Liver (tissue), 10 donors: ENCODE measurements at places on chromosomes 1 and 21. TPM values are rescaled to one million over a fixed set of nuclear protein-coding genes. Genes with fewer than 3 reads are reported as not detected.

HPCA gene
- not detected for total RNA-seq

PANK4 gene
- total RNA-seq: 13.6 TPM

GCSAML gene
- total RNA-seq: 1.8 TPM

HCRTR1 gene
- not detected for total RNA-seq

ELAVL4 gene
- total RNA-seq: 0.51 TPM

FCRL2 gene
- total RNA-seq: 0.08 TPM

HRNR gene
- total RNA-seq: not detected

CFAP141 gene
- total RNA-seq: not detected

- no peaks in the 10 kb centered on the region for H3K36me3 ChIP-seq
- no peaks in the 10 kb centered on the region for H3K4me1 ChIP-seq
- H3K27ac ChIP-seq: no peak overlapping the region
- no peak overlapping the region for H3K4me3 ChIP-seq
Measured at GRCh38 chr1:153292740-153293479, 19.8 kb downstream of the PGLYRP3 start.

DNA sequence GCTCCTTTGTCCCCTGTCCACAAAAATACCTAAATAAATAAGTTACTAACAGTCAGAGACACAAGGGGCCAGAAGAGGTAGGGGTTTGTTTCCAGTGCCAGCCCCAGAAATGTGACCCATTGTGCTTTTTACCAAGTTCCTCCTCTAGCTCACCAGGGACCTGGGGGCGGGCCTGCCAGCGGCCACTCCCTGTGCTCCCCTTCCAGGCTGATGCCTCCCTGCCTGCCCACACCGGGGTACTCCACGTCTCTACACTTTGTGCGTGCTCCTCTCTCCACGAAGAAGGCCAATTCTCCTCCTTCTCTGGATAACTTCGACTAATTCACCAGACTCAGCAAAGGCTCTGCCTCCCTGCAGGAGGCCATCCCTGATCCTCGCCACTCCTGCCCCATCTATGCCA, 72.1 kb downstream of the BCAR3 start:
- no peaks in the 10 kb centered on the region for H3K36me3 ChIP-seq
- H3K4me3 ChIP-seq: no peak overlapping the region
- DNase-seq: no peak

DNA sequence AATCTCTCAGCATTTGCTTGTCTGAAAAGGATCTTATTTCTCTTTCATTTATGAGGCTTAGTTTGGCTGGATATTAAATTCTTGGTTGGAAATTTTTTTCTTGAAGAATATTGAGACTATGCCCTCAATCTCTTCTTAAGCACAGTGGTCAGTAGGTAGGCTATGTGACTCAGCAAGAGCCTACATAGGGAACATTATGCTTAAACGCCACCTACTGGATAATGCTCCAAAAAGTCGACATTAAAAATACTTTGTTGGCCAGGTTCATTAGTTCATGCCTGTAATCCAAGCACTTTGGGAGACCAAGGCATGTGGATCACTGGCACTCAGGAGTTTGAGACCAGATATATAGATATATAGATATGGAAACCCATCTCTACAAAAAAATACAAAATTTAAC, 678.0 kb upstream of the USP24 start:
- H3K27me3 ChIP-seq: no peaks in the 10 kb centered on the region
- H3K27ac ChIP-seq: no peak overlapping the region
- DNase-seq: no peak
- H3K36me3 ChIP-seq: no peaks in the 10 kb centered on the region

DNA sequence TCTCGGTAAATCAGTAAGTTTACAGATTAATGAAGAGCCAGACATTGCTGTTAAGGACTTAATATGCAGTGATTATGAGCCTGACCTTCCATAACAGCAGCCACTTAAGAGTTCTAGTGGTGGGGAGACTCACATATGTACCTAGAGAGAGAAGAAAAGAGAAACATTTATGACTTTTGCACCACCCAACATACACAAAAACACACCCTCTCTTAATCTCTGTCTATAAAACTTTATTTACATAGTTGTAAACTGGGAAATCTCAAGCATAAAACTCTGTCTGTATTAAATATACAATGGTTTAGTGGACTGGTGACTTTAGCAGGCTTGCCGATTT, 347.4 kb upstream of the ADGRL2 start:
- H3K4me3 ChIP-seq: no peak overlapping the region
- H3K36me3 ChIP-seq: no peaks in the 10 kb centered on the region
- H3K27me3 ChIP-seq: no peaks in the 10 kb centered on the region
- H3K4me1 ChIP-seq: no peaks in the 10 kb centered on the region
- H3K27ac ChIP-seq: no peak overlapping the region

- H3K27me3 ChIP-seq: no peaks in the 10 kb centered on the region
- no peaks in the 10 kb centered on the region for H3K36me3 ChIP-seq
- no peak overlapping the region for H3K4me3 ChIP-seq
- no peak for DNase-seq
- peaks cover 1% of the 10 kb centered on the region for H3K4me1 ChIP-seq
Measured at GRCh38 chr1:193681422-193681821, 495.0 kb upstream of the B3GALT2 start.

DNA sequence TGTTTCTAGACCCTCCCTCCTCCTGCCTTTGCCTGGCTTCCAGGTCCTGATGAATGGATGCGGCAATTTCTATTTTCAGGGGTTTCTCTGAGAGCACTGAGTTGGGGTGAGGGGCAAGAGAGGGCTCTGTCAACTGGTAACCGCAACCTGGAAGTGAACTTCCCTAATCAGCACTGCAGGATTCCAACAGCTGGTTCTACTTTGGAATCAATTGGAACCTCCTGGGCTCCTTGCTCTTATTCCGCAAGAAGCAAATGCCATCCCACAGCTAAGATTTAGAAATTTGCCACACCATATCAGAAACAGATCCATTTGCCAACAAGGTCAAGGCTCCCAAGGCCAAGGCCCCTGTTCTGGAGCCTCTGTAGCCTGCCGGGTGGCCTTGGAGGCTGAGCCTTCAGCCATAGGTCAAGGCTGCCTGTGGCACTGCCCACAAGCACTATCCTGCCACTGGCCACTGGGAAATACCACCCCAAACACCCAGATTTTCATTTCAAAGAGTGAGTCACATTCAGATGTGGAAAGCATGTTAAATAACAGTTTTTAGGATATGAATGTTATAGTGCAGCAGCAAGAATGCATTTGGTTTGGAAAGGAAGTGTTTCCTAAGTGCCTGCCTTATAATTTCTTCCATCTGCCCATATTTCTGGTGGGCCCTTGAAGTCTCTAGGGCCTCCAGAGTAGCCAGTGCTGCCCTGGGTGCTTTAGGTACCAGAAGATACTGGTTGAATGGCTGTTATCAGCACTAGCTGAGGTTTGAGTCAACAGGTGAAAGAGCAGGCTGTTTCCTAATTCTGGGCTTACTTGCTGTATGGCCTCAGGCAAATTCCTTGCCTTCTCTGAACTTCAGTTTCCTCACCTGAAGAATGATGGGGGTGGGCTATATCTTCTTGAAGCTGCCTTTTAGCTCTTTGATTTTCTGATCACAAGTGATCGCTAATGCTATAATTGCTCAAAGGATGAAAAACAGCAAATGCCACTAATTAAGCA, 56.3 kb upstream of the JUN start:
- H3K4me3 ChIP-seq: no peak overlapping the region
- no peaks in the 10 kb centered on the region for H3K4me1 ChIP-seq
- no peak for DNase-seq
- H3K27ac ChIP-seq: no peak overlapping the region
- no peaks in the 10 kb centered on the region for H3K36me3 ChIP-seq
- H3K27me3 ChIP-seq: no peaks in the 10 kb centered on the region

- H3K27ac ChIP-seq: no peak overlapping the region
- H3K4me3 ChIP-seq: no peak overlapping the region
Measured at GRCh38 chr1:173871091-173871490, 2.9 kb downstream of the ZBTB37 start.

DNA sequence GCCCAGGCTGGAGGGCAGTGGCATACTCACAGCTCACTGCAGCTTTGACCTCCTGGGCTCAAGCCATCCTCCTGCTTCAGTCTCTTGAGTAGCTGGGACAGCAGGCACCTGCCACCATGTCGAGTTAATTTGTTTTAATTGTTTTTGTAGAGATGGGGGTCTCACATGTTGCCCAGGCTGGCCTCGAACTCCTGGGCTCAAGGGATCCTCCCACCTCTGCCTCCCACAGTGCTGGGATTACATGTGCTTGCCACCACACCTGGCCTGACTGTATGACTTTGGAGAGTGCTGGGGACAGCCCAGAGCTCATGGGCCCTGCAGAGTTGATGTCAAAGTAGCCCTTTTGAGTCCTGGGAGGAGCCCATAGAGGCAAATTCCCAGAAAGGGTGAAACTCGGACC, 1.8 kb downstream of the OBSCN start:
- H3K27ac ChIP-seq: no peak overlapping the region
- DNase-seq: no peak
- H3K4me3 ChIP-seq: no peak overlapping the region
- H3K4me1 ChIP-seq: peaks cover 2% of the 10 kb centered on the region

GRCh38 chr1:11634365-11635192, 19.6 kb downstream of the FBXO2 start:
- no peaks in the 10 kb centered on the region for H3K4me1 ChIP-seq
- H3K36me3 ChIP-seq: no peaks in the 10 kb centered on the region
- DNase-seq: no peak
- no peaks in the 10 kb centered on the region for H3K27me3 ChIP-seq

DNA sequence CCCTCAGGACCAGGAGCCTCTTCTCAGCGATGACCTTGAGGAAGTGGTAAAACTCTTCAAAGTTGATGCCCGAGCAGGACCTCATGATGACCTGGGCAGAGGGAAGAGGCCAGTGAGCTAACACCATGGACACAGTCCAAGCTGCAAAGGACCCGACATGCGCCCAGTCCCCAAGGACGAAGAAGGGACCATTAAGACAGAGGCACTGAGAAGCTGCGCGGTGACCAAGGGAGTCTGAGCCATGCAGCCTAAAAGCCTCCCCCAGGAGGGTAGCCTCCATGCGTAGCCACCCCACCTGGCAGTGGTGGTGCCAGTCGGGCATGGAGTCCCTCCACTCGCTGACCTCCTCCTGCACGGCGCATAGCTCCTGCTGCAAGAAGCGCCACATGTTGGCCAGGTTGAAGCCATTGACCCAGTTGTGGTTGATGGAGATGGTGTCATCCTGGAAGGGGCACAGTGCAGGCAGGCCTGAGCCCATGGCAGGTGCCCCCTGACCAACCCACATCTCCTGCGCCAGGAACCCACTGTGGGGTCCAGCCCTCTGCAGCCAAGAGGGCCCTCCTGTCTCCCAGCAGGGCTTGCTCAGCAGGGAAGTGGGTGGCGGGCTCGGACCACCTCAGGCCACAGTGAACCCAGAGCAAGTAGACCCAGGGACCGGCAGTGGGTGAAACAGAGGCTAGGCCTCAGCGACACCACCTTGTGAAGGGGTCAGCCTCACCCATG, 2.4 kb downstream of the JMJD4 start:
- H3K27ac ChIP-seq: peak overlapping the region; percentile 72
- H3K4me3 ChIP-seq: no peak overlapping the region
- DNase-seq: no peak
- H3K4me1 ChIP-seq: peaks cover 73% of the 10 kb centered on the region
- H3K27me3 ChIP-seq: no peaks in the 10 kb centered on the region

- no peak for DNase-seq
- no peaks in the 10 kb centered on the region for H3K27me3 ChIP-seq
- H3K36me3 ChIP-seq: no peaks in the 10 kb centered on the region
- no peak overlapping the region for H3K4me3 ChIP-seq
- no peaks in the 10 kb centered on the region for H3K4me1 ChIP-seq
- H3K27ac ChIP-seq: no peak overlapping the region
Measured at GRCh38 chr1:91308544-91308943, 96.1 kb downstream of the HFM1 start.

- peak; percentile 49 for DNase-seq
- H3K4me3 ChIP-seq: no peak overlapping the region
- H3K36me3 ChIP-seq: no peaks in the 10 kb centered on the region
- H3K4me1 ChIP-seq: no peaks in the 10 kb centered on the region
- no peaks in the 10 kb centered on the region for H3K27me3 ChIP-seq
- no peak overlapping the region for H3K27ac ChIP-seq
Measured at GRCh38 chr1:115052454-115053083, 22.9 kb downstream of the TSHB start.

GRCh38 chr1:33867684-33868083, 3.8 kb downstream of the HMGB4 start:
- no peaks in the 10 kb centered on the region for H3K36me3 ChIP-seq
- H3K4me1 ChIP-seq: no peaks in the 10 kb centered on the region
- no peak overlapping the region for H3K4me3 ChIP-seq
- no peak overlapping the region for H3K27ac ChIP-seq

DNA sequence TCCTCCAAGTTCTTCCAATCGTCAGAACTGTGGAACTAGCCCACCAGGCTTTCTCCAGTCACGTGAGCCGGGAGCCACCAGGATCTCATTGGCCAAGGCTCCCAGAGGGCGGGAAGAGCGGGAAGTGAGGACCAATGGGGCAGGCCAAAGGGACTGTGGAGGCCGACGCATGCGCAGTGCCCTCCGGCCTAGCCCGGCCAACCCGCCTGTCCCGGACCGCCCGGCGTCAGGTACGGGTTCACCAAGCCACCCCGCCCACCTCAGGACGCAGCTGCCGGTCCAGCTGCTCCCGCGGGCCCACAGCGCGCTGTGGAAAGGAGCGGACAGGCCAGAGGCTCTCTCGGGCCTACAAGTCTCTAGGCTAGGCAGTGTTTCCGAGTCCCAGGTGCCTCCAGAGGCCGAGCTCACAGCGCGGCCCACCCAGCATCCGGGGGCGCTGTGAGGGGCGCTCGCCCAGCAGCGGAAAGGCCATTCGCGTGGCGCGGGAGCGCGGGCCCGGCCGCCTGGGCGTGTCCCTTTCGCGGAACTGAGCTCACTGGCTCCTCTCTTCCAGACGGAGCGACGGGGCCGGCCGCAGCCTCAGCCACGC, 10.9 kb downstream of the OR14I1 start:
- no peak overlapping the region for H3K4me3 ChIP-seq
- no peak for DNase-seq
- H3K27ac ChIP-seq: no peak overlapping the region
- H3K36me3 ChIP-seq: no peaks in the 10 kb centered on the region
- no peaks in the 10 kb centered on the region for H3K27me3 ChIP-seq

- no peaks in the 10 kb centered on the region for H3K4me1 ChIP-seq
- no peaks in the 10 kb centered on the region for H3K27me3 ChIP-seq
- no peak overlapping the region for H3K4me3 ChIP-seq
- H3K36me3 ChIP-seq: peaks cover 17% of the 10 kb centered on the region
- H3K27ac ChIP-seq: no peak overlapping the region
Measured at GRCh38 chr1:36134031-36134430, 9.0 kb upstream of the COL8A2 start.

- H3K4me1 ChIP-seq: no peaks in the 10 kb centered on the region
- DNase-seq: peak; percentile 31
- no peak overlapping the region for H3K27ac ChIP-seq
Measured at GRCh38 chr1:201268604-201269151, 14.6 kb upstream of the PKP1 start.

DNA sequence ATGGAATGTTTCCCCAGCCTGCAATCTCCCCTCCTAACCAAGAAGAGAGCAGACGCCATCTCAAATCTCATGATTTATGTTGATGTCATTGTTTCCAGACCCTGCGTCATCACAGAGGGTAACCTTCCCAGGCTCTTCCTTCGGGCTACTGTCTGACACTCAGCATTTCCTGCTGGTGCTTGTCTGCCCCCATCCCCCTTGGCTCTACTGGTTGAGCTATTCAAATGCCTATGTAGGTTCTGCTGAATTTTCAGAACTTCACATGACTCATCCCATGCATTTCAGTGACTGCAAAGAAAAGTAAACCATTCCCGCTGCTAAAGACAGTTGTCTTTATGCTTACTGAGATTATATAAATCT, 24.8 kb upstream of the ITPKB start:
- no peaks in the 10 kb centered on the region for H3K36me3 ChIP-seq
- no peaks in the 10 kb centered on the region for H3K4me1 ChIP-seq
- H3K4me3 ChIP-seq: no peak overlapping the region
- no peaks in the 10 kb centered on the region for H3K27me3 ChIP-seq
- no peak overlapping the region for H3K27ac ChIP-seq
- DNase-seq: no peak
